ENCODE measurements at places on chromosomes 2 and 18. TPM values are rescaled to one million over a fixed set of nuclear protein-coding genes. Genes with fewer than 3 reads are reported as not detected.

DNA sequence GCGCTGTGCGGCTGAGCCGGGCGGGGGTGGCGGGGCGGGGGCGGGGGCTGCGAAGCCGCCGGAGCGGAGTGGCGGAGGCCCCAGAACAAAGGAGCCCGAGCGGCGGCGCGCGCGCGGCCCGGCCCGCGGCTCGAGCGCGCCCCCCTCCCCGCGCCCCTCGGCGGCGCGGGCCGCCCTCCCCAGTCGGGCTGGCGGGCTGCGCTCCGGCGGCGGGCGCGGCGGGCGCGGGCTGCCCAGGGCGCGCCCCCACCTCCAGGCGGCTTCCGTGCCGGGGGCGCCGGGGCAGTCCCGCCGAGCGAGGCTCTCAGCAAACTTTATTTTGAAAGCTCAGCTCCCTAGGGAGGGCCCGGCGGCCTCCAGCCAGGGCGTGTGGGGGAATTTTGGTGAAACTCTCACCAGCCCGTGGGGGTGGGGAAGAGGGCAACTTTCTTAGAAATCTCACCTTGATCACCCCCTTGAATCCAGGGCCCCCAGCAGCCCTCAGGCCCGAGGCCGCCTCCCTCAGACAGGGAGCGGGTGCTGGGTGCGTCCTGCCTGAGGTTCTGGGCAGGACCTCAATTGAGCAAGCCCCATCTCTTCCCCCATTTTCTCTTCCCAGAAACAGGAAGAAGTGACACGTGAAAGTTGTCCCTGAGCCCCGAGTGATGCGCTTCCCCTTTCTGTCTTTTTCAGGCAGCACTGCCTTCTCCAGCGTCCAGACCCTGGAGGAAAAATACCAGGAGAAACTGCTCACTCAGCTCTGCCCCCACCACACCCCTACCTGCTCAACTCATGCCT is 786 bp downstream of the TET3 start:
- peaks cover 18% of the 10 kb centered on the region for H3K4me1 ChIP-seq
- H3K27ac ChIP-seq = peak overlapping the region; percentile 71
- peak; percentile 59 for DNase-seq
- peak overlapping the region; percentile 91 for H3K4me3 ChIP-seq

DNA sequence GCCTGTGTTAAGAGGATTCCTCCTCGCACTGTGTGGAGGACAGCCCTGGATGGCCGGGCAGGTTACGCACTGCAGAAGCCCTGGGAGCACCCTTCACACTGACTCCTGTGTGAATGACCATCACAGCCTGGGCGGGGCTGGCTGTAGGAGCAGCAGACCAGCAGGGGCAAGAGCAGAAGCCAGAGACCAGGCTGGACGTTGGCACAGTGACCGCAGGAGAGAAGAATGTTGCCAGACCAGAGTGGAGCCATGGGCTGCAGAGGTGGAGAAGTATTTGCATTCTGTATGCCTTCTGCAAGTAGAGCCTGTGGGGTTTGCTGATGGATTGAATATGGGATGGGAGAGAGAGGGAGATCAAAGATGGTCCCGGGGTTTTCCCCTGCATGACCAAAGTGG is 23.1 kb downstream of the LRRFIP1 start:
- no peaks in the 10 kb centered on the region for H3K27me3 ChIP-seq
- no peak for DNase-seq
- H3K27ac ChIP-seq = no peak overlapping the region
- H3K4me3 ChIP-seq = no peak overlapping the region
- H3K36me3 ChIP-seq = peaks cover 71% of the 10 kb centered on the region

DNA sequence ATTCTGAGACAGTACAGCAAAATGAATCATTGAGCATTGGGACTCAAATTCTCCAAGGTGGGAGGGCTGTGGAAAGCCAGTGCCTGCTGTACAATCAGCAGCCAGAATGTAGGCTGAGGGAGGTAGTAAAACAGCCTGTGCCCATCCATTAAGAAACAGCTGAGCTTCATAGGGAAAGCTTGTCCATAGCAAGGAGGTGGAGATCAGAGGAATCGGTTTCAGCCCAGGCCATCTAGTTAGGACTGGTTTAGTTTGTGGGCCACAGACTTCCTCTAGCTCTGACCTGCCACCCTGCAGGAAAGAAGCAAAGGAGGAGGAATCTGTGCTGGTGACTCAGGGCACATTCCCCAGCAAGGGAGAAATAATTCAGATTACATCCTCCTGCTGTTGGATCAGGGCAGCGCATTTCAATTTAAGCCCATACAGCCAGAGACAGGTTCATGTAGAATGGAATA is 333.4 kb downstream of the SETBP1 start:
- H3K4me3 ChIP-seq = no peak overlapping the region
- peaks cover 11% of the 10 kb centered on the region for H3K4me1 ChIP-seq
- peak; percentile 49 for DNase-seq
- no peak overlapping the region for H3K27ac ChIP-seq

DNA sequence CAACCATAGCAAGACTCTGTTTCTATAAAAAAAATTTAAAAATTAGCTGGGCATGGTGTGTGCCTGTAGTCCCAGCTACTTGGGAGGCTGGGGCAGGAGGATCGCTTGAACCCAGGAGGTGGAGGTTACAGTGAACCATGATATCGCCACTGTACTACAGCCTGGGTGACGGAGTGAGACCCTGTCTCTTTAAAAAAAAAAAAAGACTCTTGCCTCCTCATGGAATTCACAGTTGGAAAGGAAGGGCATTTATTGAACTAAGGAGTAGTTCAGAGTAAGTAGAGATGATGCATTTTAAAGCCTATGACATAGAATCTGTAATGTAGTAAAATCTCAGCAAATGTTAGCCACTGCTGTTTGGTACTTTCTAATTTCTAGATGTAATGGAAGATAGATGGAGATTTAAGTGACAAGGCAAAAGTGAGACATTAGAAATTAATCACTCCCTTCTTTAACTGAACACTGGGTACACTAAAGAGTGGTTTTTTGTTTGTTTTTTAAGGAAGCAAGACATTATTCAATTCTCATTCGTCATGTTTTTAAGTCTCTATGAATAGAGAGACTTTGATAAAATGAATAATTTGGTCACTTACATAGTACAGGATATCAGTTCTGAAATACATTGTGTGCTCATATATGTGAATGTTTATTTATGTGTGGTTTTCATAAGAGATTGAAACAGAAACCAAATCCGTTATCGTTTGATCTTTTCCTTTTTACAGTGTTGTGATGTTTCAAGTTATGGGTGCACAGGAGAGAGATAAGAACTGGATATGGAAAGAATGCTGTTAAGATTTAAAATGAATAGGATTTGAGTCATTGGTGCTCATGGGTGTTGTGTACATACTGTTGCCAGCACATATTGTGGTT is 186.1 kb upstream of the STON1 start:
- peaks cover 18% of the 10 kb centered on the region for H3K4me1 ChIP-seq
- DNase-seq = no peak
- H3K36me3 ChIP-seq = peaks cover 24% of the 10 kb centered on the region
- no peak overlapping the region for H3K4me3 ChIP-seq

- H3K4me3 ChIP-seq = no peak overlapping the region
- peaks cover 65% of the 10 kb centered on the region for H3K4me1 ChIP-seq
- H3K27me3 ChIP-seq = no peaks in the 10 kb centered on the region
- peak; percentile 57 for DNase-seq
Observed at GRCh38 chr2:25305775-25306174, 36.0 kb downstream of the DNMT3A start.

- no peak for DNase-seq
- H3K4me1 ChIP-seq = no peaks in the 10 kb centered on the region
- no peak overlapping the region for H3K4me3 ChIP-seq
- H3K27ac ChIP-seq = no peak overlapping the region
- H3K27me3 ChIP-seq = no peaks in the 10 kb centered on the region
Observed at GRCh38 chr18:59993560-59993959, 93.8 kb downstream of the PMAIP1 start.

- H3K36me3 ChIP-seq = no peaks in the 10 kb centered on the region
- no peaks in the 10 kb centered on the region for H3K27me3 ChIP-seq
- no peak for DNase-seq
- H3K4me3 ChIP-seq = no peak overlapping the region
- H3K4me1 ChIP-seq = 0 out of 2 replicates have a peak, but pooled peaks cover 3% of the 10 kb centered on the region
- H3K27ac ChIP-seq = no peak overlapping the region
Observed at GRCh38 chr2:115161081-115161770, 718.8 kb downstream of the DPP10 start.

- H3K4me3 ChIP-seq = peak overlapping the region; percentile 82
- peaks cover 8% of the 10 kb centered on the region for H3K4me1 ChIP-seq
- peak overlapping the region; percentile 36 for H3K27ac ChIP-seq
- H3K27me3 ChIP-seq = no peaks in the 10 kb centered on the region
Observed at GRCh38 chr2:199850218-199850717, 724 bp downstream of the FTCDNL1 start.

- H3K27me3 ChIP-seq = no peaks in the 10 kb centered on the region
- no peaks in the 10 kb centered on the region for H3K4me1 ChIP-seq
- no peak overlapping the region for H3K27ac ChIP-seq
- DNase-seq = no peak
- H3K36me3 ChIP-seq = no peaks in the 10 kb centered on the region
- no peak overlapping the region for H3K4me3 ChIP-seq
Observed at GRCh38 chr2:163044114-163044513, 205.5 kb upstream of the KCNH7 start.

DNA sequence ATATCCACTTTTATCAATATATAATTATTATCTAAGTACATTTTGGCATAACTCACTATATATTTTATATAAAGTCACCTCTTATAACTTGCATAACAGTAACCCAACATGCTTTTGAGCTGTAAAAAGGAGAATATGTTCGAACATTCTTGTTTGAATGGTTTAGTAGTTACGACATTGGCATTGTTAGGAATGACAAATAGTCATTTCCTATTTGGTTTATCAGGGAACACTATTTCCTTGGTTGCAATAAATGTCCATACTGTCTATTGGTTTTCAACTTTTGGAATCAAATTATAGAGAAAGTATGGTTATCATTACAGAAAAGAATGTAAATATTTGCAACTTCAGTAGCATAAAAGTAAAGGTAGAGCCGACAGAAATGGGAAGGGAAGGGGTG is 124.1 kb downstream of the PARD3B start:
- no peak overlapping the region for H3K27ac ChIP-seq
- H3K36me3 ChIP-seq = no peaks in the 10 kb centered on the region
- no peak for DNase-seq

- no peak overlapping the region for H3K4me3 ChIP-seq
- H3K27me3 ChIP-seq = peaks cover 25% of the 10 kb centered on the region
- H3K36me3 ChIP-seq = no peaks in the 10 kb centered on the region
- no peak overlapping the region for H3K27ac ChIP-seq
- H3K4me1 ChIP-seq = no peaks in the 10 kb centered on the region
Observed at GRCh38 chr2:1847846-1848598, 103.7 kb upstream of the PXDN start.

DNA sequence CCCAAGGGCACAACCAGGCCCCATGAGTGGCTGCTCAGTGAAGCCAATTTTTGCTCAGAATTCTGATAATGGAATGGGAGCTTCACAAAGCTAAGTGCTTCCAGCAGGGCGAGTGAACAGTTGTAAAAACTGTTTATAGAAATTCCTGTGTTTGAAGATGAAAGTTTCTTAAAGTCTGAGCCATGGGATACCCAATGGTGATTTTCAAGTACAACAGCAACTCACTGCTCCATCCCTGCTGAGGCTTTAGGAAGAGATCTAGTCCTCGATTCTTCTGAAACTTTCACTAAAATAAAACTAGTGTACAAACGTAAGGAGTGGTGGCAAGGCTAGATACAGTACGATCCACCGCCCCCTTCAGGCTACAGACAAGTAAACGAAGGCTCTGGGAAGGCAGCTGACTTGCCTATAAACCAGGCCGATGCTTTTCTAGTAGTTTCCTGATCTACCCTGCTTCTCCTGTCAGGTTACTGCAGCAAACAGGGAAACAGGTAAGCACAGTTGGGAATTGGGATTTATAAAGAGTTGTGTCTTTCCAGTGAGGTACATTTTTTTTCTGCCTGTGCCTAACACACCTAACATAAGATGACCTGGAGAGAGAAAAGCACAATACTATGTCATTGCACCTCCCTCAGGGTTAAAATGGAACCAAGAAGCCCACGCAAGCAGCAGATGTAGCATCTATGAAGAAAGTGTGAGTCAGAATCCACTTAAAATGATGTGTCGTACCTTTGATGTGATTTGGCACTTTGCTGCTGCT is 108.7 kb downstream of the UXS1 start:
- H3K4me3 ChIP-seq = no peak overlapping the region
- H3K27me3 ChIP-seq = no peaks in the 10 kb centered on the region
- no peak overlapping the region for H3K27ac ChIP-seq
- no peaks in the 10 kb centered on the region for H3K36me3 ChIP-seq
- peak; percentile 34 for DNase-seq

Gene SLC30A3
- 4.4 TPM for total RNA-seq

Gene CETN1
- total RNA-seq = not detected

Gene NEU2
- not detected for total RNA-seq

Gene IGFBP5
- total RNA-seq = 20.5 TPM
